ENCODE measurements at places on chromosomes 2 and 18. TPM values are rescaled to one million over a fixed set of nuclear protein-coding genes. Genes with fewer than 3 reads are reported as not detected.

- no peak for DNase-seq
These were observed 90.1 kb downstream of the CHN1 start for GRCh38 chr2:174914853-174915760.

GRCh38 chr18:50836521-50836957, 16.7 kb upstream of the MRO start:
- no peak for DNase-seq

The PLGLB2 gene
- total RNA-seq = 5.3 TPM

The CCDC88A gene
- 53.1 TPM for total RNA-seq

GRCh38 chr2:240373289-240373885, 62.1 kb upstream of the GPC1 start:
- DNase-seq = no peak

DNA sequence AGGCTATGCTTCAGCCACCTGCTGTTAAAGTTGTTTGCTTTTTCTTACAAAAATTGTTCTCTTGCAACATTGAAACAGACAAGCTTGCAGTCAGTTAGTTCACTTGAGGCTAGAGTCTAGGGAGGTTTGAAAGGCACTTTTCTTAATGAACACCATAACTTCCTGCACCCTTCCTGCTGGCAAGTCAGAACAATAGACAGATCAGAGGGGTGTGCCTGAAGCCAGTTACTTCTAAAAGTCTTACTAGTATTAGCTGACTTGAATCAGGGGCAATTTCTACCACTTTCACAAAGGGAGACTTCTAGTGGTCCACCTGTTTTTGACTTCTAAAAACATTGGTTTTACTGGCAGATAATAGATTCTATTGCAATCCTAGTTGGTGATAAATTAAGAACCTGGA, 367.4 kb upstream of the CDH20 start:
- no peak for DNase-seq

DNA sequence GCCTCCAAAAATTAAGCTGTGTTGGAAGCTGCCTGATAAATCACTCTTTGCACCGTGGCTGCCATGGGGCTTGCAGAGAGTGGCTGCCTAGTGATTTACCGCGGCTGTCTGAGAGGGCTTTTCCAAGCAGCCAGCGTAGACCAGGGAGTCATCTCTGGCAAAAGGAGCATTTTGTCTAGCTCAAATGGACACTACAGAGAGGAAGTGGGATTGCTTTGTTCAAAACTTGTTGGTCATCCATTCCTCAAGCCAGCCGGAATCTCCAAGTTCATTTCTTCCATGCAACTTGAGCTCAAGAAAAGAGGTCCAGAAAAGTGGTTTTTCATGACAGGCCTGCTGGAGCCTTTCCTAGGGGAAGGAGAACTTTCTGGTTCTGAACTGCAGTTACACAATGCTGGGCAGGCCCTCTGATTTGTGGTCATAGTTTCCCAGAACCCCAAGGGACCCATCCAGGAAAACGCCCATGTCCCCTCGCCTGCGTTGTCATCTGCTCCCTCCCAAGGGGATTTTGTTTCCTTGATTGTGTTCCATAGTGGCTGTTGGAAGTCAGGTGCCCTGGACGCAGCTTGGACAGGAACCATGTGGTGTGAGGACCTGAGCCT, 108.1 kb downstream of the TRIB2 start:
- peak; percentile 7 for DNase-seq

DNA sequence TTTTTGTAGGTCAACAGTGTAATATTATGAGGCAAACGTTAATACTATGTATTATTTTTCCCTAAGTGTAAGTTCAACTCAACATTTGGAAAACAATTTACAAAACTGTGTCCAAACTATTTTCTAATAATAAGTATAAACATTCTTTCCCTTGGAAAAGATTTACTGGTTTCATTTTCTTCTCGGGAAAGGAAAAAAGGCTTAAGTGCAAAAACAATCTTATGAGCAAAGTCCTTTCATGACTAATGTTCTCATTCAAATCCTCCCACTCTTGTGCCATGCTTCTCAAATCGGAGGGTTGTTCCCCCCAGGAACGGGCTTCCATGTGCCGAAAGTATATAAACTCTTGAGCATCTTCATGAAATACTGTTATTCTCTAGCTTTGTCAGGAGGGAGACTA, 19.8 kb upstream of the L3MBTL4 start:
- DNase-seq = no peak

GRCh38 chr2:6776125-6776524, 89.6 kb downstream of the CMPK2 start:
- DNase-seq = no peak
